ENCODE measurements at places on chromosomes 6 and 20. TPM values are rescaled to one million over a fixed set of nuclear protein-coding genes. Genes with fewer than 3 reads are reported as not detected.

KCNS1 gene
- not detected for total RNA-seq

MATN4 gene
- total RNA-seq, result not detected

GRCh38 chr6:111301946-111302345 lies 181.1 kb downstream of the REV3L start:
- DNase-seq, result no peak

- DNase-seq, result no peak
Measured at GRCh38 chr6:157434349-157435033, 53.5 kb downstream of the ZDHHC14 start.

DNA sequence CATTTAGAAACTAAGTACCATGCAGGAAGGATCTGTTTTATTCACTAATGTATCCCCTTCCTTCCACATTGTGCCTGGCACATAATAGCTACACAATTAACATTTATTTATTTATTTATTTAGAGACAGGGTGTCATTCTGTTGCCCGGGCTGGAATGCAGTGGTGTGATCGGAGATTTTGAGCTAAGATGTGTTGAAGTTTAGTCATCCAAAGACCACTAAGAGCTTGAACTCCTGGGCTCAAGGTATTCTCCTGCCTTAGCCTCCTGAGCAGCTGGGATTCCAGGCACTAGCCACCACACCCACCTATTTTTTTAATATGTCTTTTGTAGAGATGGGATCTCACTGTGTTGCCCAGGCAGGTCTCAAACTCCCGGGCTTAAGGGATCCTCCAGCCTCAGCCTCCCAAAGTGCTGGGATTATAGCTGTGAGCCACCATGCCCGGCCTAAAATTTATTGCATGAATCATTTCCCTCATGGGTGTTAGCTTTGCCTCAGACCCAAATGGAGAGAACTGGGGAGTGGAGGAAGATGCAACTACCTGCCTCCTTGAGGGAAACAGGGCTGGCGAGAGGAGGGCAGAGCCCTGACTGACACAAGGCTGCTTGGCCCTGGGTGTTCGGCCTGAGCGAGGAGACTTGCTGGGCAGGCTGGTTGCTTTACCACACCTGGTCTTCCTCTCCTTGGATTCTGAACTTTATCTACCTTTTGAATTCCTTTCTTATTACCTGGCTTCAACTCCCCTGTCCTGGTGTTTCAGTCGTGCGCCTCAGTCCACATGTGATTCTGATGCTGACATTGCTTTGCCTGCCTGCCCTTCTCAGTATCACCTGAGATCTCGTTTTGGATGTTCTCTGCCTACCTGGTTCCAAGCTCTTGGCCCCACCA lies 1.7 kb upstream of the DYNLT1 start:
- DNase-seq, result no peak

DNA sequence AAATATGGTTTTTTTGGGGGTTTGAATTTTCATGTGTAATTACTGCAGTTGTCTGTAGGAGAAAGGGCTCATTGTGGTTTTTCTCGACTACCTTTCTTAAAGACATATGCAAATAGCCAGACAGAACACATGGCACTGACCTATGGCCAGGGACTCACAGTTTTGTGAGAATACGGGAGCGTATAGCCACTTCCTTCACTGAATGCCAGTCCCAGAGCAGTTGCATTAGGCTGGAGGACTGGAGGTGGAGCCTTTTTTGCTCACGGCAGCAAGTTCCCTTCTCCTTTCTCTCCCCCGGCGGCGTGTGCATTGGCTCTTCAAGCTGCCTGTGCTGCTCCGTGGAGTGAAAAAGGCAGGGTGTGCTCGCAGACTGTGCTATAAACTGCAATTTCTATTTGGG lies 114.9 kb downstream of the AKAP7 start:
- peak; percentile 53 for DNase-seq

ZNF391 gene
- 1.4 TPM for total RNA-seq

DNA sequence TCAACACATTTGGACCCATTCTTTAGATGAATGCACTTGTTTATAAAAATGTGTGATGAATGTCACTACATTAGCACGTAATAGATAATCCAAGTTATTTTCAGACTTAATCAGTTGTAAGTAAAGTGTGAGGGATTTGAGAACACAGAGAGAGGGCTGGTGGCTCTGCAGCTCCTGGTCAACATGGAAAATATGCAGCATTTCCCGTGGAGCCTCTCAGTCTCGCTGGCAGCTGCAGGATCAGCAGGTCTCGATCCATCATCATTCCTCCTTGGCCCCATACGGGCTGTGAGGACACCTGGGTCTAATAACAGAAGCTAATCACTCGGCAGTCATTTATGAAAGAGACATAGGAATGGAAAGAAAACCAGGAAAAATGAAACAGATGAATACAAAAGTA lies 390.2 kb downstream of the PRKN start:
- DNase-seq, result no peak

RIMS4 gene
- 0.27 TPM for total RNA-seq

All from fibroblast of the aortic adventitia (primary cell).